Subcutaneous preadipocyte (primary cell): ENCODE measurements at places on chromosomes 13 and 19. TPM values are rescaled to one million over a fixed set of nuclear protein-coding genes. Genes with fewer than 3 reads are reported as not detected.

Gene TEX26
- total RNA-seq: not detected in 2 replicates

Gene KBTBD7
- 2.6 and 3.9 TPM in 2 replicates for total RNA-seq

Gene ZNF575
- total RNA-seq: 0.20 and 0.37 TPM in 2 replicates

Gene SMIM17
- 0.39 TPM in 1 of 2 replicates, not detected in the other for total RNA-seq

Gene DACT3
- total RNA-seq: 1.1 and 2.2 TPM in 2 replicates
